ENCODE measurements at places on chromosomes 5 and 9.

DNA sequence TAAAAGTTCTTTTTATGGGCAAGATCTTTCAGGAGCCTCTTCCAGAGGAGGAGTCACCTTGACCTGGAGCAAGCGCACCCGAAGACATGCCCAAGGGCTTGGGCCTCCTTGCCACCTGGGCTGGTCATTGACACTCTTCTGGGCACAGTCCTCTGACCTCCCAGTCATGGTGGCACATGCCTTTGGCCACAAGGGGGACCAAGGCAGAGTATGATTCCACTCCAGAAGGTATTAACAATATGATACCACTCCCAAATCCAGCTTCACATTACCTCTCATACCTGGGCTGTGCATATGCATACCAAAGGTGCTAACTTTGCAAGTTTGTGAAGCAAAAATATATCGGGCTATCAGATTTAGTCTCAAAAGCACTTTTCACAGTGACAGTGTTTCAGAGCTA lies 84.6 kb downstream of the MAST4 start:
- no peak for DNase-seq

GRCh38 chr9:27856054-27856453 lies 282.8 kb upstream of the C9orf72 start:
- no peak for DNase-seq

DNA sequence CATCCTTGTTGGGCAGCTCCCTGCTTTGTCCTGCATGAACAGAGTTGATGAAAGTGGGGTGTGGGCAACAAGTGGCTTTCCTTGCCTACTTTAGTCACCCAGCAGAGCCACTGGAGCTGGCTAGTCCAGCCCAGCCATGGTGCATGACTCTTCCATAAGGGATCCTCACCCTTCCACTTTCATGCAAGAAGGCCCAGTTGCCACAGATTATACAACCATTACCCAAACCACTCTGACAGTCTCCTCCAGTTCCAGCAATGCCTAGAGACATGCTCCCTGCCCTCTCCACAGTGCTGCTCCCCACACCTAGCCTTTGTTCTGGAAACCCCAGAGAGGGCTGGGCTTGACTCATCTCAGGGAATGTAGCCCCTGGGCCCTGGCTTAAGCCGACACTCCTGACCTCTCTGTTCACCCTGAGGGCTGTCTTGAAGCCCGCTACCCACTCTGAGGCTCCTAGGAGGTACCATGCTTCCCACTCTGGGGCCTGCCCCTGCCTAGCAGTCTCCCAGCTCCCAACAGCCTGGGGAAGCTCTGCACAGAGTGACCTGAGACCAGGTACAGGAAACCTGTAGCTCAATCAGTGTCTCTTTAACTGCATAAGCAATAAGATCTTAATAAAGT lies 3.9 kb downstream of the SLC35A4 start:
- DNase-seq = no peak

- no peak for DNase-seq
Observed at GRCh38 chr5:90987726-90988125, 395.4 kb downstream of the ARRDC3 start.

DNA sequence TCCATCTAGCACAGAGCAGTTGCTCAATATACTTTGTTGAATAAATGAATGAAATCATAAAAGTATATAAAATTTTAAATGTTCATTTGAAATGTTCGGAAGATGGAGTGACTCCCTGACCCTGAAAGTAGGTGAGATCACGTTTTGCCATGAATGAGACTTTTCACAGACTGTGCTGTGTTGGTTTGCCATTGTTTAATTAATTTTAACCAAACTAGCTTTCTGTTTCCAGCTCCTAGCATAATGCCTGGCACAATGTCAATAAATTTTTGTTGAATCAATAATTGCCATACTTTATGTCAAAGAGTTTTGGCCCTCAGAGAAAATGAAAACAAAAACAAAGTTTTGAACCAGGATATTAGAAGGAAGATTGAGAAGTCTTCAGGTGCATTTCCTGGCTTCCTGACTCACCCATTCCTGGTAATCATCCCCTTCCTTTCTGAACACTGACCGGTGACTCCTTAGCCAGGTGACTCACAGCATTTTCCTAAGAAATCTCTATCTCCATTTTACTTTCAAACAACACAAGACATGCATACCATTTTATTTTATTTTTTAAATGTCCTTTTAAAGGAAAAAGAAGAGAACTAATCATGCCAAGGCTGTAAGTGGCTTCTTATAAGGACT lies 15.1 kb downstream of the SLC28A3 start:
- no peak for DNase-seq

DNA sequence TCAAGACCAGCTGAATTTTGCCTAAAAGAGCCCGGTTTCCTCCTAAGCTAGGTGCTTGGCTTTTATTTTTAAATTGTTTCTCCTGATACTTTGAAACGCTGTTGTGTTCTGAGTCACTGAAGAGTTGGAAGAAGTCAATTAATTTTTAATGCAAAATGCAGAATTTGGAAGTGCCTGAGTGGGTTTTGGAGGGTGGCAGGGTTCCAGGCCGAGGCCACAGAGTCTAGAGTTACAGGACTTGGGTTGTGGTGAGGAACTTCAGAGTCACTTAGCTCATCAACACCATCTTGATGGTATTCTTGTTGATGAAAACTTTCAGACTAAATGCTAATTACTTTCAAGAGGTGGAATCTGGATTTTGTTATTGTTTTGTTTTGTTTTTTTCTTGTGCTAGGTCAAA lies 130.6 kb downstream of the PDZD2 start:
- DNase-seq = no peak

- DNase-seq = no peak
Observed at GRCh38 chr5:178182158-178182876, 4.9 kb downstream of the GMCL2 start.

GRCh38 chr5:68287976-68288706 lies 72.6 kb downstream of the PIK3R1 start:
- DNase-seq = peak; percentile 28

DNA sequence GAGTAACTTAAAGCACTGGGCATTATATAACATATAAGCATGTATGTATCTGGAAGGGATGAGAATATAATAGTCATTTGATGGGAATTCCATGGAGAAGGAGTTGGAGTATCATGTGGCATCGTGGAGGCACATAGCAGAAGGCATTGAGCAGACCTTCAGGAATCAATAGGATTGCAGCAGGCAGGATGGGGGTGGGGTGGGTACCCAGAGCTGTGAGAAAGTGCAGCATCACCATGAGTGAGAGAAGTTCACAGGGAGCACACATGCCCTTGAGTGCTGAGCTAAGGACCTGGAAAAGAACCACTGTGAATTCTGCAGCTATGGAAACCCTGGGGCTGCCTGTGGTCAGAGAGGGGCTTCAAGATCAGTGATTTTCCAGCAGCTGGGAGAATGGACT lies 57.3 kb downstream of the MED10 start:
- DNase-seq = no peak

All from stimulated activated CD8-positive, alpha-beta memory T cell treated with anti-CD3 and anti-CD28 coated beads, Interleukin-2, amount 100 ng/mL, for 1 hour (primary cell).